Retinal pigment epithelial cell (primary cell): ENCODE measurements at places on chromosomes 1 and 21.

GRCh38 chr1:221712198-221712684 lies 29.6 kb downstream of the DUSP10 start:
- peak; percentile 80 for DNase-seq

GRCh38 chr21:26845066-26845758 lies at the start of gene ADAMTS1:
TSS of gene ADAMTS1 (minus strand) at chr21:26845409. CDS start at chr21:26844954, 455 bp downstream.
- no peak for DNase-seq

DNA sequence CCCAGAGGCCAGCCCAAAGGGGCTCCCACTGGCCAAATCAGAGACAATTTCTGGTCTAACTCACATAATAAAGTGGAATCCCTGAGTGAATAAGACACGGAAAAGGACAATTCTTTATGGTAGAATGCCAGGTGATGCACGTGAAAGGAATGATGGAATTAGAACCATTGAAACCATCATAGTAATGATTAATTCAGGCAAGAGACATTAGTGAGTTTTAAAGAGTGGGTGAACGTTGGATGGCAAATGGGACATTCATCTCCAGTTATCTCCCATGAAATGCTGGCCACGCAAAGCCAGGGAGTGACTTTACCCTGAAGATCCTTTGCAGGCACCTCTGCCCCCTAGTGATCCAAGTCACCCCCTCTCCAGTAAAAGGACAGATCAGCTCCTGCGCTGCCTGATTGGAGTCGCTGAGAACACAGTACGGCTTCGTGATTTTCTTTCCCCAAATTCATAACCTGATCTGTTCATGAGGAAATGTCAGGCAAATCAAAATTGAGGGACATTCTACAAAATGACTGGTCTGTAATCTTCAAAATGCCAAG lies 87.5 kb downstream of the AJAP1 start:
- DNase-seq: no peak

- DNase-seq: peak; percentile 52
These were observed 75.0 kb upstream of the DUSP10 start for GRCh38 chr1:221816899-221817298.

DNA sequence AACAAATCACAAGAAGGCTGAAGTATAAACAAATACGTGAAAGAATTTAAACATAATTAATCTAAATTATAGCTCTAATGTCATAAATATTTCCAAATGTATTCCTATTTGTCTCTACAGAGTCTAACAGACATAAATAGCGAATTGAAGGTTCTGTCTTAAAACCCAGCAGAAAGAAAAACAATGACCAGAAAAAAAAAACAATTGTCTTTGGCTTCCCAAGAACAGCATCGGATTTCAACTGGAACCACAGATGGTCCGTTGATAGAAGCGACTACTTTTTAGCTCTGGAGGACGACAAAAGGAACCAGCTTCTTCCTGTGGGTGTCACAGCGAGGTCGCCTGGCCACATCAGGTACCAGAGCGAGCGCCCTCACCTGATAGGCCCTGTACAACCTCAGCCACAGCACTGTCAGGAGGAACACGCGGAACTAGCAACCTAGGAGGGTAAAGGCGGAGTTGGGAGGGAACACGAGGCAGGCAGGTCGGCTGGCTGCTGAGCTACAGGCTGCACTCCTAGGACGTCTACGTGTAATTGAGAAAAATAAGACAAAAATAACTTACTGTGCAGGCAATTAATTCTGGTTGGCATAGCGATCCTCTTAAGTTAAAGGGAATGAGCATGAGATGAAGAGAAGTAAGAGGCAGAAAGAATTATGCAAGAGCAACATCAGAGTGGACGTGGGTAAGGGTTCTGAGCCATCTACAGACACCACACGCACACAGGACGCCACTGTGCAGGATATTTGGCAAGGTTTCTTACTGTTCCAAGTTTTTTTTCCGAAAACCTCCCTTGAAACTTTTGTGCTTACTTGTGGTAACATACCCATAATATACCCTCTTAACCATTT lies 16.7 kb upstream of the PRDM15 start:
- DNase-seq: no peak

DNA sequence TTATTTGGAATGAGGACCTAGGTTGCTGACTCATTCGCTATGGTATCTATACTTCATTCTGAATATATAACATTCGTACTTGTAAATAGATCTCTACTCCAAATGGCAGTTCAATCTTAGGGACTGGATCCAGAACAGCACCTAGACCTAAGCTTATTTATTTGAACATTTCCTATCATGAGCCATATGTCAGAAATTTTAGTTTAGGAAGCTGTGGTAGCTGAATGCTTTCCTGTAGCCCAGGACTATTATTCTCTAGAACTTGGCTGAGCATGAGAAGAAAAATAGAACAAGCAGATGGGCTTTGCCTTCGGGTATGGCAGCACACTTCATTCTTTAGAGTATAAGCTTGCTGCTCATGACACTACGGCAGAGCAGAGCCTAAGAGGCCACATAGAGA lies 1114.4 kb upstream of the B3GALT2 start:
- no peak for DNase-seq

DNA sequence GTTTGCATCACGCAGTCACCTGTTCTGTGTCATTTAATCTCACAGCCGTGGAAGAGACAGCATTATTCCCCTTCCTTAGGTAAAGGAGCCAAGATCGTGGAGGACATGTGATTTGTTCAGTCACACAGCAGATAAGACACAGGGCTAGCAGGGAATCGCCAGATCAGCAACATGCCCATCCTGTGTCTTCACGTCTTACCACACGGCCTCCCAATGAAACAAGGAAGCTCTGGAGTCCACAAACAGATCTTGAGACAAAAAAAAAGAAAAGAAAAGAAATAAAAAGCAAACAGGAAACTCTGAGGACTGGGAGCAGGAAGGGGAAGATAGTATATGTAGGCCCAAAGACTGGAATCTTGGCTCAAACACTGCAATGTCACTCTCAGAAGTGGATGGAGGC lies 155.3 kb downstream of the ADSS2 start:
- DNase-seq: no peak

- no peak for DNase-seq
These were observed 180.1 kb downstream of the EDEM3 start for GRCh38 chr1:184574588-184574987.

- no peak for DNase-seq
These were observed 59.2 kb upstream of the EPS8L3 start for GRCh38 chr1:109822749-109823542.

DNA sequence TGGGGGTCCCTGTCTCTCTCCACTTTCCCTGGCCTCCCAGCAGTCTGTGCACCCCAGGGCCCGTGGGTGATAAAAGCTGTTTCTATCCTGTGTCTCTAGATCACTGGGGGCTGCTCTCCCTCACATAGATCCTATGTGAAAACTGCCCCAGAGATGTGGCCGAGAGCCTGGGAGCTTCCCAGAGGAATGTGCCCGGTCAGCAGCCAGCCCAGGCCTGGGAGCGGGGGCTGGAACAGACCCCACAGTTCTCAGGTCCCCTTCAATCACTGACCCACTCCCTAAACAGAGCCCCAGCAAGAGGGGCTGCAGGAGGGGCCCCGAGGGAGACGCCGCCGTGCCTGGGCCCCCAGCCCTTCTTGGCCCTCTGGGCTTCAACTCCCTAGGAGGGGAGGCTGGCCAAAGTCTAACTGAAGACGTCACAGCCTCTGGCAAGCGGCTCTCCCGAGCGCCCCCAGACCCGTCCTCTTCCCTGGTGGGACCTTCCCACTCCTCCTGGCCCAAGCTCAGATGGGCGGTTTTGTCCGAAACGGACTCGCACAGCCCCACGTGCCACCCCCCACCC lies 403 bp downstream of the MXRA8 start:
- no peak for DNase-seq

DNA sequence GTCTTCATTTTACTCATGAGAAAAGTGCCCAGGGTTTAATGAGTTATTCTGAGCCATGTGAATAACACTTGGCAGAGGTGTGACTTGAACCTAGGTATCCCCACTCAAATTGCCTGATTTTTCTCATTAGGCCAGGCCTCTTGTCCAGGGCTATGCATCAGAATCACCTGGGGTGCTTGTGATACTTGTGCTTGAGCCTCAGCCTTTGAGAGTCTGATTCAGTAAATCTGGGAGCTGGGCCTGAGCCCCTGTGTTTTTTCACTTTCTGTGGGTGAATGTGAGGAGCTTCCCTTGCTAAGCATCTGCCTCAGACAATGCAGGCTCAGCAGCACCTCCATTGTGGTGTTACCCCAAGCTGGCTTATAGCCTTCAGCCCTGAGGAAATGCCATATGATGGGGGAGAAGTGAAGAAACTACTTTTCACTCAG lies 127.1 kb downstream of the S1PR1 start:
- no peak for DNase-seq

GRCh38 chr21:37784591-37785318 lies 131.5 kb downstream of the KCNJ6 start:
- no peak for DNase-seq

DNA sequence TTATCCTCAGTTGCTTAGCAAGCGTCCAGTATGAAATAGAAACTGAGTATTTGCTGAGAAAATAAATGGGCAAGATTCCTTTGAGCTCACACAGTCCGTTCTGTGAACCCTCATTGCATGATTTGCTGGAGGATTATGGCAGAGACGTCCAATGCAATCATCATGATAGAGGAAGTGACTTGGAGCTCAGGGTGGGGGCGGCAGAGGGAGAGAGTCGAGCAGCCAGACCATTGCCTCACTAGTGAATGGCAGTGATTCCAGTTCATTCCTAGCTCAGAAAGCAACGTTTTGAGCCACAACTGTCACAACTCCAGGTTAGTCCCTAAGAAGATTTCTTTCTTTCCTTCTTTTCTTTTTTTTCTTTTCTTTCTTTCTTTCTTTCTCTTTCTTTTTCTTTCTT lies 27.5 kb upstream of the COL9A2 start:
- peak; percentile 77 for DNase-seq

- no peak for DNase-seq
These were observed 6.0 kb downstream of the FNBP1L start for GRCh38 chr1:93453911-93454310.

GRCh38 chr1:201138311-201138840 lies 11.4 kb upstream of the ASCL5 start:
- no peak for DNase-seq

DNA sequence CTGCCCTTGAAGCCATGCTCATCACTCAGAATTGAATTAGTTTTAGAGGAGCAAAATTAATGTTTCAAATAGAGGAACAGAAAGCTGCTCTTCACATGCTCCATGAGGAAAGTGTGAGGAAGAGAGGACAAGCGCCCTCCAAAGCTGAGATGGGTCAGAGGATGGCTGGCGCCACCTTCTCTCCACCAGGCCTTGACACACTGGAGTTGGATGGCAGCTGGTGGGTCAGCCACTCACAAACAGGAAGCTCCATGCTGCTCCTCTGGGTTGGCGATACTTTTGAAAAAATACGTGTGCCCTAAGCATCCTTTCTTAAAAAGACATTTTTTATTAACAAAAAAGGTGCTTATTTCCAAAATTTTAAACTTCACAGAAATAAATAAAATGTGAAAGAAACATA lies 3.1 kb upstream of the CD2 start:
- no peak for DNase-seq

DNA sequence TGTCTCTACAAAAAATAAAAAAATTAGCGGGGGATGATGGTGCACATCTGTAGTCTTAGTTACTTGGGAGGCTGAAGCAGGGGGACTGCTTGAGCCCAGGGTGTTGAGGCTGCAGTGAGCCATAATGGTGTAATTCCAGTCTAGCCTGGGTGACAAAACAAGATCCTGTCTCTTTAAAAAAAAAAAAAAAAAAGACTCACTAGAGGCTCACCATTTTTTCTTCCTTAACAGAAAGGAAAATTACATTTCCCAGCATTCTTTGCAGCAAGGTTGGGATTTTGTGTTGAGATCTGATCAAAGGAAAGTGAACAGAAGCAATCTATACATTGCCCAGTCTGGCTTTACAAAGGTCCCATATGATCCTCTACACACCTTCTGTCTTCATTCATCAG lies 21.5 kb downstream of the GFI1 start:
- DNase-seq: no peak

DNA sequence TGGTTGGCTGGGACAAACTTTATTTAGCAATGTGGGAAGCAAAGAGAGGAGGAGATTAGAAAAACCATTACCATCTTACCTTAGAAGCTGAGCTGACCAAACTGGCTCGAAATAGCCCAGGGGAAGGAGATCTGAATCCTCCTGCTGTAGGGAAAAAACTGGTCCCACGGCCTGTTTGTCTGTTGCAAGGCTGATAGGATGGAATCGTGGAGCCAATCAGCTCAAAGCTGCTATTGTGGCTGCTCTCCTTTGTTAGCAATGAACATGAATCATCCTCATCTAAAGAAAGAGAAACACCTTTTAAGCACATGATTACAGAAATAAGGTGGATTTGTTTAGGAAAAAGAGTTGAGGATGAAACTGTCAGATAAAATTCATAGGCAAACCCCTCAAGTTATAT lies 21.5 kb downstream of the CLSPN start:
- no peak for DNase-seq

GRCh38 chr1:16018749-16019643 lies 1.2 kb upstream of the HSPB7 start:
- peak; percentile 32 for DNase-seq

DNA sequence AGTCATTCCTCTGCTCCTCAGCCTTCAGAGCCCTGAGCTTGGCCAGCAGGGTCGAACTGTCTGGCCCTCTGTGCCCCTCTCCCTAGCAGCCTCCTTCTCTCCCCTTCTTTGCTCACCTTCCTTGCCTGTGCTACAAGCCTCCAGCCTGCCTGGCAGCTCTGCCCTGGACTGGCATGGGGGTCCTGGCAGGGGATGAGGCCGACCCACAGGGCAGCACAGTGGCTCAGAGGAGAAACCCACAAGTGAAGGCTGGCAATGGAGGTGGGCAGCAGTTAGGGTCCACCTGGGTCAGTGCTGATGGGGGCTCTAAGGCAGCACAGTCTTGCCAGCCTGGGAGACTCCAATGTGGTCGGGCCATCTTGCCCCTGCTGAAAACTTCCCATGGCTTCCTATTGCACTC lies 274.2 kb downstream of the GRIK3 start:
- DNase-seq: no peak

GRCh38 chr1:157472056-157472701 lies 80.1 kb downstream of the FCRL5 start:
- DNase-seq: no peak

GRCh38 chr1:14055442-14056223 lies 355.6 kb downstream of the PRDM2 start:
- peak; percentile 91 for DNase-seq

DNA sequence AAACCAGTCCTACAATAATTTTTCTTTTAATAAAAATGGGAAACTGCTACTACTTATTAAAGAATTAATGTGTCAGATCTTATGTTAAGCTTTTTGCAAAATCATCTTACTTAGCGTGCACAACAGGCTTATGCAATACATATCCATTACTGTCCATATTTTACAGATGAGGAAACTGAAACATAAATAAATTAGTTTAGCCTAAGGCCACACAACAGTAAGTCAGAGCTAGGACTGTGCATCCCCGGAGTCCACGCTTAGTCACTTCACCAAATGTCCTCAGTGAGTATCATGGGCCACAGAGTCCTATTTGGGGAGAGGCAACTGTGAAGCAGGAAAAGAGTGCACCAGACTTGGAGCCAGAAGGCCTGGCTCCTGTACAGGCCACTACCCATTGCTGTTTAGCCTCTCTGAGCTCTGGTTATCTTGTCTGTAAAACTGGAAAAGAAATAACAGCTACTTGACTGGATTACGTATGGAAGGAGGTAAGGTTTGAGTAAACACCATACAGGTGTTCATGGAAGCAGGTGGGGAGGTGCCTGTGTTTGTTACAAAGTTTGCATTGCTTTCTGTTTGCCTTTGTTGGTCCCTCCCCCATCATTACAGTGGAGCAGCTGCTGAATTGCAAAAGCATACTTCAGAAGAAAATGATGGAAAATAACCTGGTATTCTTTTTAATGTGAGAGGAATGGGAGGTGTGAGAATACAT lies 192.8 kb downstream of the FCRL5 start:
- no peak for DNase-seq
